ENCODE measurements at places on chromosomes 1 and 21. TPM values are rescaled to one million over a fixed set of nuclear protein-coding genes. Genes with fewer than 3 reads are reported as not detected.

ZNF683 gene
- not detected for total RNA-seq

ASCL5 gene
- total RNA-seq: under 0.01 TPM

SIM2 gene
- not detected for total RNA-seq

GPR25 gene
- not detected for total RNA-seq

SERINC2 gene
- total RNA-seq: 15.4 TPM

TMEM125 gene
- total RNA-seq: not detected

KCNE2 gene
- not detected for total RNA-seq

HHAT gene
- 2.2 TPM for total RNA-seq

MROH7 gene
- total RNA-seq: 0.37 TPM
